ENCODE measurements at places on chromosomes 11 and 22. TPM values are rescaled to one million over a fixed set of nuclear protein-coding genes. Genes with fewer than 3 reads are reported as not detected.
A peak's percentile ranks its signal among the peaks of the same experiment; 100 is the strongest.

GDPD4 gene
- total RNA-seq, result not detected

- no peak overlapping the region for H3K27ac ChIP-seq
- peaks cover 13% of the 10 kb centered on the region for H3K36me3 ChIP-seq
- H3K27me3 ChIP-seq, result no peaks in the 10 kb centered on the region
- no peak overlapping the region for H3K4me3 ChIP-seq
These were observed 59.2 kb downstream of the MED15 start for GRCh38 chr22:20566420-20567260.

DNA sequence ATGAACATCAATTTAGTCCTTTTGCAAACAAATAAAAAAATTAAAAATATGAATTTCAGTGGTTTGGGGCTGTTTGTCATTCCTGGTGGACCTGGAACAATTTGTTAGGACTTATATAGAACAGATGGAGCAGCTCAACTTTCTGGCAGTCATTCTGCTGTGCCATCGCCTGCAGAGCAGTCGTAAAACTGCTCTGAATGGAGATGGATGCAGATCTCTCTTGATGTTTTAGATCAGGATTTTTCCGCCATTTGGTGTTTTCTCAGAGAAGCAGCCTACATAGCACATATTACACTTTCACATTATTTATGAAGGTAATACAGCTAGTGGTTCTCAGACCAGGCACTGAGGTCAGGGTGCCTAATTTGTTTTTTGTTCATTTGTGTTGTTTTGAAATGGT lies 31.8 kb upstream of the HSPA8 start:
- no peak for DNase-seq
- H3K36me3 ChIP-seq, result no peaks in the 10 kb centered on the region
- H3K4me1 ChIP-seq, result no peaks in the 10 kb centered on the region
- no peak overlapping the region for H3K27ac ChIP-seq

DNA sequence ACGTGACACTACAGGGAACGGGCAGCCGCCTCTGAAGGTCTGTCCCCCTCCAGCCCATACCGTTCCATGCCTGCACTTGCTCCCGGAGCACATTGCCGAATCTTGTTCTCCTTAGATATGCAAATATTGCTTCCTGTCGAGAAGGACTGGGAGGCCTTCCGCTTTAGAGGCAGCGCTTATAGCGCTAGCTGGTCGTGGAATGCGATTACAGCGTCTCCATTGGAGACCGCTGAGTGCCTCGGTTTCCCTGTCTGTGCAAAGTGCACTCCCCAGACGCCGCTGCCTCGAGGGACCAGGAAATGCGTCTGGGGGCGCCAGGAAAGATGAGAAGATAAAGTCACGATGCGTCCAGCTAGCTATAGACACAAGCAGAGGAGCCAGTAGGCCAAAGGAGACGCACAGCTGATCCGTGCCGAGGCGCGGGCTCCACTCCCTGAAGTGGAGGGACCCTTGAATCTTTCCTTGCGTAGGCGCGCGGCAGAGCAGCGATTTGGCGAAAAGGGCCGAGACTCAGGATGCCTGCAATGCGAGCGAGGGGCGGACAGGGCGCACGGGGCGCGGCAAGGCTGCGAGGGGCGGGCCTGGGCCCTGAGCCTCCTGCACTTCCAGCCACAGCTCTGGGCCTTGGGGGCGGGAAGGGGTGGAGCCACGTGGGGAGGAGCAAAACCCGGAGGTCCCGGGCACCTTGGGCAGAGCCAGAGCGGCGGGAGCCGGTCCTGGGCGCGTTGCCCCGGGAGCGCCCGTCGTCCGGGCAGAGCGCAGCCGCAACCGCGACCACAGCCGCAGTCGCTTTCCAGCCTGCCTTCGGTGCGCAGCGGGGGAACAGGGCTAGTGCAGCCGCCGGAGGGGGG lies at the start of gene RASSF10:
Gene RASSF10 (plus strand): TSS at position 692 of the 851 bp plus-strand sequence. CDS start 261 bp downstream, outside the sequence.
- H3K36me3 ChIP-seq, result no peaks in the 10 kb centered on the region
- no peak within 1 kb of the TSS for H3K4me3 ChIP-seq
- no peak within 1 kb of the TSS for H3K27ac ChIP-seq

DNA sequence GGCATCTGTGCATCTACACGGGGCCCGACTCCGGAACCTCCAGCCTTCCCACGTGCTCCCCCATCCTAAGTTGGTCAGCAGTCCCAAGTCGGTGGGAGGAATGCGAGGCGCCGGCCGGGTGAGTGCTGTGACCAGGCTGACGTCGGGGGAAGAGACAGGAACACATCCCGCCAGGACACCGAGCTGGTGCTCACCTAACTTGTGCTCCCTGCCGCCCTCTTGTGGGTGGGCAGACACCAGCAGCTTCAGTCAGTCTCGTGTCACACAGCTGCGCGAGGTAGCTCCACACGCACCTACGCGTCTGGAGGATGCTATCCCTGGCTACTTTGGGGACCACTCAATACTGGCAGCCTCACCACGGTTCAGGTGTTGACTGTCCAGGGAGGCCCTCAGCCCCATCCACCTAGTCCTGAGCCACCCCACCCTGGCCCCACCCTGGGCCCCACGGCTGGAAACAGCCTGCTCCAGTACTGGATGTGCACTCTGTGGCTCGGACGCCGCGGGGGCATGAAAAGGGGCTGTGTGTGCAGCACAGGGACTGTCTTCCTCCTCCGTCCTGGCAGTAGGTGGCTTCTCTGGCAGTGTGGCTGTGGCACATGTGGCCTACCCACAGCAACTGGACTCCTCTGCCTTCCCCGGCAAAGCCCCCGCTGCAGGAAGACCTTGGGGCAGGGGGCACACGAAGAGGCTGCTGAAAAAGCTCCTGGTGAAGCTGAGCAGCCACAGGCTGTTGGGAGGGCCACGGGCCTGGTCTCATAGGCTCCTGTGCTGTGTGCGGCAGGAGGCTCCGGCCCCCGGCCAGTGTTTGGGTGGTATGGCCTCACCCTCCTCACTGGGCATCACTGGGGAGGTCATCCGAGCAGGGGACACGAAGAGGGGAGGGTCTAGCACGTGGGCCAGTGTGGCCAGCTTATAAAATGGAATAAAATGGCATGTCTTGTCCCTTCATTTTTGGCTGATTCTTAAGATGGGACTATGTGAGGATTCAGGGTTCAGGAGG lies 11.2 kb upstream of the BID start:
- no peak overlapping the region for H3K4me3 ChIP-seq
- no peak overlapping the region for H3K27ac ChIP-seq
- H3K27me3 ChIP-seq, result no peaks in the 10 kb centered on the region
- peak; percentile 72 for DNase-seq
- no peaks in the 10 kb centered on the region for H3K4me1 ChIP-seq

GRCh38 chr22:29130476-29130875 lies 57.6 kb downstream of the KREMEN1 start:
- H3K27ac ChIP-seq, result no peak overlapping the region
- no peak for DNase-seq
- no peak overlapping the region for H3K4me3 ChIP-seq
- no peaks in the 10 kb centered on the region for H3K4me1 ChIP-seq
- no peaks in the 10 kb centered on the region for H3K36me3 ChIP-seq
